Heart right ventricle (tissue), 16 donors: ENCODE measurements at places on chromosomes 2 and 18.

DNA sequence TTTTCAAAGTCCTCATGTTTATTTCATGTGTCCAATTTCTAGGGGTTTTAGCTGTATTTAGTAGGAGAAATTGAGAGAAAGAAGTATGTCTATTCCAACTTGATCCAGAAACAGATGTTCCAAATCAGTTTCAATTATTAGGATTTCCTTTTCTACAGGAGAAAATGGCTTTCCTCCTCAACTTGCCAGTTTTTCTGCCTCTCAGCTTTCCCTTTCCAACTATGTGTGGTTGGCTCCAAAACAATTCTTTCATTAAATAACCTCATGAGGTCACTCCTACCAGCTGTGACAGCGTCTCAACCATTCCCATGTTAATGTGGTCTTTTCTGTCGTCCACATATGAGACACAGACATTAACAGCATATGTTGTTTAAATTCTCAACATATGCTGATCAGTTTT is 13.1 kb downstream of the XIRP2 start:
- no peak for DNase-seq

- no peak for DNase-seq
Observed at GRCh38 chr2:145380436-145381017, 860.6 kb upstream of the ZEB2 start.

DNA sequence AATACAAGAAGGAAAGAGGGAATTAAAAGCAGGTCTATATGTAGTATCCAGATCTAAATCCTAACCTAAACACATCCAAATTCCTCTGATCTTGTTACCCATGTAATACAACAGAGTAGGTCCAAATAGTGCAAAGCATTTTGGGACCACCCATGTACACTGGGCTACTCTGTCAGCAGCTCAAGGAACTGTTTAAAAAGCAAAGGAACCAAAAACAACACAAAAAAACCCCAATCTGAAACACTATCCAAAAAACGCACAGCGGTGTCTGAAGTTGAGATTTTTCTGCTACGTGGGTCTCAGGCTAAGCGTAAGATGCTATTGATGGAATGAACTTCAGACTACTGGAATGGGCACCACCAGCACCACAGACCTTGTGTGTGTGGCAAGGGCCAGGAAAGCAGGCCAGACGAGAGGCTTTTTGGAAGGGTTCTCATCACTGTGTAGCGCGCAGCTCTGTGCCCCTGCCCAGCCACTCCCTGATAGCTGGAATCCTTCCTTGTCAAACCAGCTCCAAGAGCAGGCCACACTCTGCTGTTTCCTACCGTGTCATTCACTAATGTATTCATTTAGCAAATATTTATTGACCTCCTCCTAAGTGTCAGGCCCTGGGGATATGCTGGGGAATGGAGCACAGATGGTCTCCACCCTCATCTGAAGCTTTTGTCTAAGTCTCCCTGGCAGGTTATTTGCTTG is 101.4 kb downstream of the COLEC12 start:
- DNase-seq, result no peak

DNA sequence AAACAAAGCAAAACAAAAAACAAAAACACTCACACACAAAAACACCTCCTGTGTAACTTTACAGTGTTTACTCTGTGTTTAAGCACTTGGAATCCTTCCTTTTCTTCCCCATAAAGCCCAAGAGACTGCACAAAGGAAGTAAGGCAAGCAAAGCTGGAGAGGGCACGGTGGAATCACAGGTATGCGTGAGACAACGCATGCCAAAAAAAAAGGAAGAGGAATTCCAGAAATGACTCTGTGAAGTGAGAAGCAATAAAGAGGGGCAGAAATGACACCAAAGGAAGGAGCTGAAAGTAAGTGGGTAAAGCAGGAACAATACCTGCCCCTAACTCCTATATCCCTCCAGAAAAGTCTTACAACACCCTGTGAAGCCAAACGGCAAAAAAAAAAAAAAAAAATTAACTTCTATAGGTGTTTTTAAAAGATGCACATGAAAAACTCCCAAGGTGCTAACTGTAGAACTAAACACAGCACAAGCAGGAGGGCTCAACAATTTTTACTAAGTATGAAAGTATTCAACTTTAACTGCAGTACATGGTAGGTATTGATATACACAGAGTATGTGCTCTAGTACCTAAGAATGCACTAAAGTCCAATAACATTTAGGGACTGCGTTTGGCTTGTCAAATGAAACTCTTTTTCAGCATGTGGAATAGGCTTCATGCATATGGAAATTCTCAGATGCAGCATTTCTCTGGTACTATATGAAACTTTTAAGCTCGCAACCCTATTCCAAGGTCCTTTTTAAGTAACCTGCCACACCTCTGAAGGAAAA is 9.1 kb downstream of the RND3 start:
- DNase-seq, result no peak

DNA sequence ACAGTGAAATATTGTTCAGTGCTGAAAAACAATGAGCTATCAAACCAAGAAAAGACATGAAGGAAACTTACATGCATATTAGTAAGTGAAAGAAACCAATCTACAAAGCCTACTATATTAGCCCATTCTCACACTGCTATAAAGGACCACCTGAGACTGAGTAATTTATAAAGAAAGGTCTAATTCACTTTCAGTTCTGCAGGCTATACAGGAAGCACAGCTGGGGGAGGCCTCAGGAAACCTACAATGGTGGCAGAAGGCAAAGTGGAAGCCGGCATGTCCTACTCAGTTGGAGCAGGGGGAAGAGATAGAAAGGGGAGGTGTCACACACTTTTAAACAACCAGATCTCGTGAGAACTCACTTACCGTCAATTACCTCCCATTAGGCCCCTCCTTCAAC is 232.1 kb downstream of the TMX3 start:
- no peak for DNase-seq

GRCh38 chr18:46338205-46338604 is 234.0 kb downstream of the HAUS1 start:
- no peak for DNase-seq

- DNase-seq, result no peak
Observed at GRCh38 chr2:192749611-192750200, 555.0 kb upstream of the TMEFF2 start.

DNA sequence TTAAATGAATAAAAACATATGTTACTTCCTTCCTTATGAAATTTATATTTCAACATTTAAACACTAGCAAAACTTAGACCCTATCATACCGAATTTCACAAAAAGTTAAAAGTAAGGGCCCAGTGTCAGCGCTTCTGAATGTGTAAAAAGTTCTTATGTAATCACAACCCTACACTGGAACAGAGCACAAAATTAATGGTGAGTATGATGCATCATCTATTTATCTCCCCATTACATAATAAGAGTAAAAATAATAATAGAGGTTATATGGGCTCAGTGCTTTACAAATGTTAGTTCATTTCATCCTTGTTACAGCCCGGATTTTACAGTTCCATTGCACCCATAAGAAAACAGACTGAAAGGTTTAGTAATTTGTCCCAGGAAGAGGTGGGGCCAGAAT is 144.9 kb upstream of the POU3F3 start:
- no peak for DNase-seq

- DNase-seq, result no peak
Observed at GRCh38 chr18:79318142-79318673, 77.5 kb upstream of the NFATC1 start.

DNA sequence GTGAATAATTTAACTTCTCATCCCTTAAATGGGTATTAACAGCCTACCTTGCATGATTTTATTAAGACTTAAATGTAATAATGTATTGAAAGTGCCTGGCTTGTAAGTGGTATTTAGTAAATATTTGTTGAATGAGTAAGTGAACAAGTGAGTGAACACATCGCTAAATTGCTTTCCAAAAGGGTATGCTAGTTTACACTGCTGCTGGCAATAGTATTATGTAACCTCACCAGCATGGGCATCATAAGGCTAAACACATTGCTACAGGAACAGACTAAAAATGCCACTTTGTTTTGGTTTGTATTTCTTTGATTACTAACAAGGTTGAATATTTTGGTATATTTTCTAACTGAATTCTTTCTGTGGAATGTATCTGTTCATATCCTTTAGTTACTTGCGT is 9.8 kb downstream of the WDR43 start:
- no peak for DNase-seq

DNA sequence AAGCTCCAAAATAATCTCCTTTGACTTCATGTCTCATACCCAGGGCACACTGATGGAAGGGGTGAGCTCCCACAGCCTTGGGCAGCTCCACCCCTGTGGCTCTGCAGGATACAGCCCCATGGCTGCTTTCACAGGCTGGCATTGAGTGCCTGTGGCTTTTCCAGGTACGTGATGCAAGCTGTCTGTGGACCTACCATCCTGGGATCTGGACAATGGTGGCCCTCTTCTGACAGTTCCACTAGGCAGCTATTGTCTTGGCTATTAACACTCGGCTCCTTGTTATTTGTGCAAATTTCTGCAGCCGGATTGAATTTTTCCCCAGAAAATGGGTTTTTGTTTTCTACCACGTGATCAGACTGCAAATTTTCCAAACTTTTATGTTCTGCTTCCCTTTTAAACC is 634.2 kb downstream of the TSN start:
- DNase-seq, result no peak

GRCh38 chr2:15867194-15868171 is 72.9 kb upstream of the MYCN start:
- no peak for DNase-seq

DNA sequence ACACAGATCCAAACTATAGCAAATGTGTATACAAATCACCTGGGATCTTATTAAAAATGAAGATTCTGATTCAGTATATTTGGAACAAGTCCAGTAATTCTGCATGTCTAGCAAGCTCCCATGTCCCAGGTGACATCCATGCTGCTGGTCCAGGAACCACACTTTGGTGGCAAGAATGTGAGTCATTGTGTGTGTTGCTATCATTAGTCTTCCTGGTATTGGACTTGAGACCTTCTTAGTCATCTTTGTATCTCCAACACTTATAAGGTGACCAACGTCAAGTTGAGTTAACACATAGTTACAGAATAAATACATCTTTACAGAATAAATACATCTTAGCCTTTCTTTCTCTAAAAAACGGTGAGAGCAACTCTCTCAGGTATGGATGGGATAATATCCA is 107.9 kb upstream of the NDUFV2 start:
- no peak for DNase-seq

DNA sequence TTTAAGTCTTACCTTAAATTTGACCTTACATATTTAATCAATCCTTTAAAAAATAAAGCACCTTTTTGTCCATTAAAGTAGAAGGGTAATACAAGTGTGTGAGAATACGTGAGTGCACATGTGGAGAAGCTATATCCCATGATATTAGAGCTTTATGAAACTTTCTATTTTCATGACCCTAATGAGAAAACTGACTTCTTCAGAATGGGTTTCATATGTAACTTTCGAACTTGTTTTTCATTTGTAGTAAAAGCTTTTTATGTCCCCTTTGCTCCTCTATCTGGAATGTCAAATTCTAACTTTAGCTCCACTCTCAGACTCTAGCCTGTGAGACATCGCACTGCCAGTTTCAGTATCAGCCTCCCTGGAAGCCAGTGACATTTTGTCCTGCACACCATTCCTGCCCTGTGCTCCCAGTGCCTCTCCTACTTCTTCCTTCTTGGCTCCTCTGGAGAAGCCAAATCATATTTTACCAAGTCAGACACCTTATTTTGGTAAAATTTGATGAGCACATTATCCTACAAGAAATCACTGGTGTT is 42.0 kb downstream of the MAPRE2 start:
- no peak for DNase-seq

DNA sequence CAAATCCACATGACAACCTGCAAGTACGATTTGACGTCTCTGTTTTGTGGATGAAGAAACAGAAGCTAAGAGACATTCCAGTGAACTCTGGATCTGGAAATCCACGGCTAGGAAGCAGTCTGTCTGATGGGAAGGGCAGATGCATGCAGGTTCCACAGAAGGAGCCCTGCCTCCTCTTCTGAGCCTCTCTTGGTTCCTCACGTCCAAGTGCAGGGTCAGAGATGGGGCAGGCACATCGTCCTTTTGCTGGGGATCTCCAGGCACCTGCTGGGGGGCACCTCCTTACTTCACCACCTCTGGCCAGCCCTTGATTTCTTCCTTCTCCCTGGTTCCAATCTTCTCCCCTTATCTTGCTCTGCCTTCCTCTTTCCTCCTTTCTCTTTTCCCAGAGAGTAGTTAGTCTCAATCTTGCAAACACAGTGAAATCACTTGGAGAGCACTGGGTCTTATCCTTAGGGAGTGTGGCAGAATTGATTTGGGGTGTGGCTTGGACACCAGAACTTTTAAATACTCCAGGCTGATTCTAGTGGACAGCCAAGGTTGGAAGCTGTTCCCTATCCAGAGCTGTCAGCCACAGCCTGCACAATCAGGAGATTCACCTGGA is 137.8 kb downstream of the BCL2 start:
- DNase-seq, result no peak

GRCh38 chr2:206642075-206643025 is at the start of gene FAM237A:
Gene FAM237A (plus strand): TSS chr2:206642487. CDS start chr2:206644237, 1,750 bp downstream.
- DNase-seq, result peak; percentile 45

GRCh38 chr18:49742316-49743116 is 70.8 kb downstream of the ACAA2 start:
- DNase-seq, result no peak

GRCh38 chr2:178829981-178830380 is 22.8 kb upstream of the TTN start:
- DNase-seq, result no peak

DNA sequence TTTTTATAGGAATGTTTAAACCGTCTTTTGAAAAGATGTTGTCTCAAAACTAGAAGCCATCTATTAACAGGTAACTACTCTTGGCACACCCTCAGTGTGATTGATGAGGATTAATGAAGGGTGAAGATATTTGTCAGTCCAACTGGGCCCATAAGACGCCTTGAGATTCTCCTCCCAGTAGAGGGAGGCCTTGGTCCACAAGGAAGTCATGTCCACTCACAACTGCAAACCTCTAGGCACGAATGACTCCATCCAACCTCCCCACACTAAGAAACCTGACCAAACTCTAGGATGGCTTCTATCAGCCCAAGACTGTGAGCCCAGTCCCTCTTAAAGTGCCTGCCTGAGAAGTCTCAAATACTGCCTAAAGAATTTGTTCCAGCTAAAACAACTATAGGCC is 19.2 kb upstream of the GRP start:
- no peak for DNase-seq

GRCh38 chr2:31227711-31228125 is 6.2 kb upstream of the EHD3 start:
- no peak for DNase-seq

DNA sequence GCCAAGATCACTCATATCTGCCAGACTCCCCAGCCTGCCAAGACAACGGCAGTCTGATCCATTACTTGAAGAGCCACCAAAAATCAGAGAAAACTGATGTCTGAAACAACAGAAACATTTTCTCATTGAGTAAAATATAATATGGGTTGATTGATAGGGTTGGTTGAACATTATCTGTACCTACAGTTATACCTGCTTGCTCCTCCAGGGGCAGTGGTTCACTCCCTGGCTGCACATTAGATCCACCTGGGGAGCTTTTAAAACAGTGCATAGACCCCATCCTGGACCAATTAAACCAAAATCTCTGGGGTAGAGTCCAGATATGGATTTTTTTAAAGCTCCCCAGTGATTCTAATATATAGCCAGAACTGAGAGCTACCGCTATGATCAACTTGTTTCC is 43.6 kb upstream of the SLC14A2 start:
- DNase-seq, result no peak
